ENCODE measurements at places on chromosomes 2 and 18.

DNA sequence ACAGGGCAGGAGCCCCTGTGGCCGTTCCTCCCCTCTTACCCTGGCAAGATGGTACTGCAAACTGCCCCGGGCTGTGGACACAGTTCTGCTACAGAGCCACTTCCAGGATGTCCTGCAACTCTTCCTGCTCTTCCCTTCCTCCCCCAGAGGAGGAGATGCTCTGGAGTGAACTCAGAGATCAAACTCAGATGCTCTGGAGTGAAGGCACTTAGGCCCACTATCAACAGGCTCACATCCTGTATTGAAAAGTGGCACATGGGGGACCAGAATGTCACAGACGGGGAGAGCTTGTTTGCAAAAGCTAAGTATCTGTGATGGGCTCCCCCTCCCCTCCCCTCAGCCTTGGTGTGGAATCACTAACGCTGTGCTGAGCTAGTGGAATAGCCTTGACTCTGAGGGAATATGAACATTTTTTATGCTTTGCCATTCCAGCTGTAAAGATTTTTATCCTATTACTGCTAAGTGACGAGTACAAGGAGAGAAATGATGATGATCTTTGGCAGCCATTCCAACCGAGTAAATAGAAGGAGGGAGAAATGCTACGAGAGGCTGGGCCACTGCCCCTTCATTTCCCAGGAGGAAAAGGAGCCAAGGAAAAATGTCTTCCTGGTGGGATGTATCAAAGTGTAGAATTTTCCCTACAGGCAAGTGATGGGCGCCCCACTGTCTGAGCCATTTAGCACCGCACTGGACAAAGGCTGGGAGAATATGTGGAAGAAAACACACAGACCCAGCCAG lies 152.6 kb downstream of the GALNT14 start:
- DNase-seq, result no peak

- no peak for DNase-seq
These were observed 11.4 kb downstream of the RAB31 start for GRCh38 chr18:9719421-9719981.

GRCh38 chr2:222305516-222306392 lies 7.0 kb upstream of the PAX3 start:
- no peak for DNase-seq

GRCh38 chr18:58670404-58671110 lies 708 bp upstream of the MALT1 start:
- no peak for DNase-seq

- DNase-seq, result no peak
These were observed 21.0 kb downstream of the MERTK start for GRCh38 chr2:111919365-111919764.

- no peak for DNase-seq
These were observed 29.9 kb upstream of the ZNG1B start for GRCh38 chr2:113407446-113408099.

- DNase-seq, result no peak
These were observed 285.7 kb upstream of the POU3F3 start for GRCh38 chr2:104568247-104568646.
